ENCODE measurements at places on chromosomes 12 and 14. TPM values are rescaled to one million over a fixed set of nuclear protein-coding genes. Genes with fewer than 3 reads are reported as not detected.

PDZRN4 gene
- total RNA-seq, result not detected

CD27 gene
- 59.2 TPM for total RNA-seq

DNA sequence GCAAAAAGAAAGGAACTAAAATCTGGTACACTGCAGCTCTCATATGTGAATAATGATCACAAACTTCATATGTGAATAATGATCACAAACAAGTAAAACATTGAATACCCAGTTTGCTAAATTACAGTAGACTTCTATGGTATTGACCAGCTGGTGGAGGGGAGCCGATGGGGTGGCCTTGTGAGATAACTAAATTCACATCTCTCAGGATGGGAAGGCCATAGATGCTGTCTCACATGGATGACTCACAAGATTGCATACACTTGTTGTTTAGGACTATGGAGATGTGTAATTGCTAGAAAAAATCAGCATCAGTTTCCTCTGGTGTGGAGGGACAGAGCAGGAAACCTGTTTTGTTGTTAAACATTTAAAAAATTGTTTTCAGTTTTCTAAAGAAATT is 49.2 kb downstream of the ACACB start:
- no peak overlapping the region for H3K4me3 ChIP-seq
- H3K36me3 ChIP-seq, result peaks cover 29% of the 10 kb centered on the region
- no peak overlapping the region for H3K27ac ChIP-seq
- no peaks in the 10 kb centered on the region for H3K27me3 ChIP-seq
- DNase-seq, result no peak

- no peaks in the 10 kb centered on the region for H3K36me3 ChIP-seq
- H3K27me3 ChIP-seq, result no peaks in the 10 kb centered on the region
- no peaks in the 10 kb centered on the region for H3K4me1 ChIP-seq
- no peak for DNase-seq
- no peak overlapping the region for H3K4me3 ChIP-seq
Measured at GRCh38 chr12:49885118-49885517, 18.6 kb downstream of the FAIM2 start.

GRCh38 chr12:69366796-69367195 is 7.3 kb downstream of the YEATS4 start:
- no peak overlapping the region for H3K27ac ChIP-seq
- no peaks in the 10 kb centered on the region for H3K27me3 ChIP-seq
- H3K4me3 ChIP-seq, result no peak overlapping the region
- no peaks in the 10 kb centered on the region for H3K36me3 ChIP-seq

HCAR3 gene
- 17.3 TPM for total RNA-seq

GRCh38 chr12:32507942-32508320 is 108.6 kb downstream of the FGD4 start:
- H3K4me3 ChIP-seq, result no peak overlapping the region
- H3K4me1 ChIP-seq, result peaks cover 2% of the 10 kb centered on the region
- H3K36me3 ChIP-seq, result no peaks in the 10 kb centered on the region
- H3K27ac ChIP-seq, result peak overlapping the region; percentile 57
- H3K27me3 ChIP-seq, result no peaks in the 10 kb centered on the region

BHLHE41 gene
- 33.4 TPM for total RNA-seq

TAS2R9 gene
- not detected for total RNA-seq

GRCh38 chr12:80268924-80269749 is 169.8 kb downstream of the OTOGL start:
- H3K36me3 ChIP-seq, result no peaks in the 10 kb centered on the region
- DNase-seq, result no peak
- no peaks in the 10 kb centered on the region for H3K4me1 ChIP-seq
- no peak overlapping the region for H3K4me3 ChIP-seq
- H3K27ac ChIP-seq, result no peak overlapping the region

- no peak overlapping the region for H3K4me3 ChIP-seq
- no peak for DNase-seq
- H3K36me3 ChIP-seq, result no peaks in the 10 kb centered on the region
- H3K27me3 ChIP-seq, result no peaks in the 10 kb centered on the region
- no peak overlapping the region for H3K27ac ChIP-seq
Measured at GRCh38 chr12:42582498-42582897, 7.0 kb downstream of the PRICKLE1 start.

TMEM121 gene
- total RNA-seq, result 5.8 TPM

GRCh38 chr12:44509471-44509870 is 366.6 kb downstream of the NELL2 start:
- no peak overlapping the region for H3K27ac ChIP-seq
- no peaks in the 10 kb centered on the region for H3K27me3 ChIP-seq
- DNase-seq, result no peak
- no peaks in the 10 kb centered on the region for H3K4me1 ChIP-seq

ITGB7 gene
- total RNA-seq, result 68.3 TPM

SSTR1 gene
- 0.17 TPM for total RNA-seq

- DNase-seq, result no peak
- H3K4me3 ChIP-seq, result no peak overlapping the region
- H3K4me1 ChIP-seq, result peaks cover 10% of the 10 kb centered on the region
- H3K27me3 ChIP-seq, result no peaks in the 10 kb centered on the region
- no peaks in the 10 kb centered on the region for H3K36me3 ChIP-seq
- no peak overlapping the region for H3K27ac ChIP-seq
Measured at GRCh38 chr14:31229638-31230572, 22.3 kb upstream of the HECTD1 start.

DNA sequence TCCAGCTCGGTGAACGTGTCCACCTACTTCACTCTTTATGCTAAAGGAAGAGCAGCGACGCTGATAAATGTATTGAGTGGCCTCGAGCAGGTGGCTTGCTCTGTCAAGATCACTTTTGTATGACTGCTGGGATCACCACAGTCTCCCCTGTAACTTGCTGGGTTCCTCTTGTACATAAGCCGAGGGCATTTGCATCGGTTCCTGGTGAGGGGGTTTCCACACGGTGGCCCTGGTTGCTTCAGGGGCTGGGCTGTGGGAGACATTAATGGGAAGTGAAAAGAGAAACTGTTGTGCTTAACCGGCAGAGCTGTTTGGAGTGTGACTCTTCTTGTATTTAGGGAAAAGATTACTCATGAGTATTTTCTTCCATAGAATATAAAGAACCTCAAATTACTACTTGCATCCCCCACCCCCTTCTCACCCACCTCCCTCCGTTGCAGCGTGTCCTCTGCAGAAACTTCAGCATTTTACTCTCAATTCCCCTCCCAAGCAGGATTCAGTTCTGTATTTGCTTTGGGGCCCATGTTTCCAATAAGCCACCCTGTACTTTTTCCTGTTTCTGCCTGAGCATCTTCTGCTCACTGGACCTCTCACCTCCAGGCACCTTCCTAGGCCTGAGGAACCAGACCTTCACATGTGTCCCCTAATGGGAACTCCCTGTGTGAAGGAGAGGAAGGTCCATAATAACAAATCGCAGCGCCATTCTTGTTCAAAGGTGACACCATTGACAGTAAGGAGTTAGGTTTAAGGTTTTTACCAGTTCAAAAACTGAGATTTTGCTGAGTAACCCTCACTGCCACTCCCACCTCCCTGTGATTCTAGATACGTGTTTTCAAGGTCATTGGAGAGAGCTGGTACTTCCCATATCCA is 187.0 kb downstream of the ETV6 start:
- DNase-seq, result peak; percentile 89
- peaks cover 98% of the 10 kb centered on the region for H3K4me1 ChIP-seq
- H3K27ac ChIP-seq, result peak overlapping the region; percentile 83
- no peaks in the 10 kb centered on the region for H3K27me3 ChIP-seq

SRRM4 gene
- total RNA-seq, result not detected

FKBP4 gene
- total RNA-seq, result 36.8 TPM

DNA sequence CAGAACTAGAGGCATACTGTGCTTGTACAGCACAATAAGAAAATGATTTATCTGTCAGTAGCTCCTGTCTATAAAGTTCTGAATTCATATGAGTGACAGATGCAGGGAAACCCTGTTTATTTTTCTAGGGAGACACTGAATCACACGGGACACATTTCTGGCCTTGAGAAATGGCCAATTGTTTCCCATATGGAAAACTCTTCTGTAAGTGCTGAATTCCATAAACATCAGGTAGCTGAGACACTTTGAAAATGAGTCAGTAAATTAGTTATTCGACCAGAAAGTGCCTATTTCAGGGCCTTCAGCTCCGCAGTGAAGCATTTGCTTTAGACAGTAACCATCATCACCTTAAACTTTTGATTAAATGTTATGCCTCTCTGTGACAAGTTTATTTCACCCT is 184.4 kb downstream of the TMEM132D start:
- no peak for DNase-seq
- H3K4me1 ChIP-seq, result no peaks in the 10 kb centered on the region
- H3K27me3 ChIP-seq, result no peaks in the 10 kb centered on the region

GRCh38 chr12:58252914-58253313 is 311.5 kb downstream of the ATP23 start:
- no peak overlapping the region for H3K27ac ChIP-seq
- no peaks in the 10 kb centered on the region for H3K27me3 ChIP-seq
- no peaks in the 10 kb centered on the region for H3K4me1 ChIP-seq
- H3K36me3 ChIP-seq, result no peaks in the 10 kb centered on the region

GRCh38 chr12:104752881-104753280 is 205.2 kb downstream of the SLC41A2 start:
- peaks cover 47% of the 10 kb centered on the region for H3K4me1 ChIP-seq
- H3K27me3 ChIP-seq, result no peaks in the 10 kb centered on the region
- DNase-seq, result no peak
- H3K36me3 ChIP-seq, result peaks cover 14% of the 10 kb centered on the region

GARIN6 gene
- total RNA-seq, result not detected

GRCh38 chr12:72271451-72272090 is 599 bp upstream of the TRHDE start:
- peak overlapping the region; percentile 71 for H3K4me3 ChIP-seq
- peak; percentile 50 for DNase-seq
- peaks cover 63% of the 10 kb centered on the region for H3K27me3 ChIP-seq
- no peaks in the 10 kb centered on the region for H3K36me3 ChIP-seq

DNA sequence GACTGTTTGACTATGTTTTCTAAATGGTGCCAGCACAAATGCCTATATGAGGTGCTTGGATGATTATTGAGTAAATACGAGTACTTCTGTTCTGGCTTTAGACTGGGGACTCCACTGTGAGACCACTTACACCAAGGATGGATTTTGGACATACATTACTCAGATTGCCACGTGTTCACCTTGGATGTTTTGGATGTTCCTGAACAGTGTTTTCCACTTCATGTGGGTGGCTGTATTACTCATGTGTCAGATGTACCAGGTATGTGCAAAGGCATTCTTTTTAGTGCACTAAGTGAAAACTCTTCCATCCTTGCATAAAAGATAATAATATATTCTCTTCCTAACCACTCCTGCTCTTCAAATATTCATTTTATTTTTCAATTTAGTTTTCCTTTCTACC is 30.7 kb downstream of the CSRP2 start:
- no peaks in the 10 kb centered on the region for H3K4me1 ChIP-seq
- DNase-seq, result no peak
- peaks cover 24% of the 10 kb centered on the region for H3K36me3 ChIP-seq
- H3K27ac ChIP-seq, result no peak overlapping the region

DNA sequence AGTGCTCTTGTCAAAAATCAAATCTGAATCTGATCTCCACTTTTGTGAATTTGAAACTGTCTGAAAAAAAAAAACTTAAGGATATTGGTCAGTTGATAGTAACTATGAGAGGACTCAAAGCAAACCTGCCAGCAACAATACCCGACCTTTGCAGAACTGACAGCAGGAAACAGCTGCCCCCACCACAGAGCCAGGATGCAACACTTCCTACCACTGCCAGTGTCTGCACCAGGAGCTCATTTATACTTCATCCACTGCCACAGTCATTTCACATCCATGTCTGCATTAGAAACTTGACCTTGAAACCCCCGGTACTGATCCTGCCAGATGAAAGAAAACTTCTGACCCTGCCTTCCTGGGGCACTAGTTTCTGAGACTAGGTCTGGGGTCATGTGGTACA is 27.4 kb upstream of the RXYLT1 start:
- no peaks in the 10 kb centered on the region for H3K27me3 ChIP-seq
- no peaks in the 10 kb centered on the region for H3K36me3 ChIP-seq
- no peak overlapping the region for H3K27ac ChIP-seq
- no peak overlapping the region for H3K4me3 ChIP-seq
- H3K4me1 ChIP-seq, result no peaks in the 10 kb centered on the region

PLEKHG7 gene
- 3.2 TPM for total RNA-seq

DNA sequence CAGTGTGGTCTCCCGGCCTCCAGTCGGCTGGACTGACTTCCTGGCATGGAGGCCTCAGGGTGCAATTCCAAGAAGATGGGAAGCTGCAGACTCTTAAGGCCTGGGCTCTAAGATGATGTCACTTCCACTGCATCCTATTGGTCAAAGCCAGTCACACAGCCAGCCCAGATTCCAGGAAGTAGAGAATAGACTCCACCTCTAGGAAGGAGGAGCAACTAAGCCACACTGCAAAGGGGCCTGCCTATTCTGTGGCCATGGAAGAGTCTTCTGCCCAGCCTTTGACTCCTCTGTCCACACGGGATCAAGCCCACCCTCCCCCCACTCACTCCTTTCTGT is 103.9 kb upstream of the RFLNA start:
- no peaks in the 10 kb centered on the region for H3K36me3 ChIP-seq
- no peaks in the 10 kb centered on the region for H3K27me3 ChIP-seq
- H3K4me1 ChIP-seq, result peaks cover 12% of the 10 kb centered on the region
- H3K27ac ChIP-seq, result no peak overlapping the region

- no peaks in the 10 kb centered on the region for H3K4me1 ChIP-seq
- H3K36me3 ChIP-seq, result no peaks in the 10 kb centered on the region
- H3K27ac ChIP-seq, result no peak overlapping the region
- no peaks in the 10 kb centered on the region for H3K27me3 ChIP-seq
- H3K4me3 ChIP-seq, result no peak overlapping the region
Measured at GRCh38 chr12:128914908-128915563, 61.8 kb downstream of the GLT1D1 start.

DCP1B gene
- total RNA-seq, result 11.1 TPM

- peaks cover 24% of the 10 kb centered on the region for H3K36me3 ChIP-seq
- no peak overlapping the region for H3K4me3 ChIP-seq
- DNase-seq, result no peak
- H3K4me1 ChIP-seq, result peaks cover 15% of the 10 kb centered on the region
- no peak overlapping the region for H3K27ac ChIP-seq
- no peaks in the 10 kb centered on the region for H3K27me3 ChIP-seq
Measured at GRCh38 chr12:121404734-121405133, 4.8 kb downstream of the RNF34 start.

GRCh38 chr12:19129122-19129485 is 429 bp upstream of the PLEKHA5 start:
- peak overlapping the region; percentile 83 for H3K27ac ChIP-seq
- no peak for DNase-seq
- no peaks in the 10 kb centered on the region for H3K27me3 ChIP-seq
- peak overlapping the region; percentile 79 for H3K4me3 ChIP-seq
- H3K4me1 ChIP-seq, result peaks cover 3% of the 10 kb centered on the region
- H3K36me3 ChIP-seq, result no peaks in the 10 kb centered on the region

- peak overlapping the region; percentile 78 for H3K27ac ChIP-seq
- H3K36me3 ChIP-seq, result peaks cover 95% of the 10 kb centered on the region
- no peaks in the 10 kb centered on the region for H3K27me3 ChIP-seq
- DNase-seq, result no peak
- no peaks in the 10 kb centered on the region for H3K4me1 ChIP-seq
- H3K4me3 ChIP-seq, result no peak overlapping the region
Measured at GRCh38 chr12:131984334-131984733, 34.6 kb downstream of the EP400 start.

GRCh38 chr14:20515846-20516245 is 10.5 kb downstream of the RNASE10 start:
- DNase-seq, result no peak
- H3K4me1 ChIP-seq, result peaks cover 7% of the 10 kb centered on the region
- no peak overlapping the region for H3K27ac ChIP-seq
- no peak overlapping the region for H3K4me3 ChIP-seq
- H3K27me3 ChIP-seq, result no peaks in the 10 kb centered on the region

GRCh38 chr12:49564686-49565405 is 3.1 kb downstream of the MCRS1 start:
- H3K4me3 ChIP-seq, result no peak overlapping the region
- no peak overlapping the region for H3K27ac ChIP-seq
- peaks cover 66% of the 10 kb centered on the region for H3K36me3 ChIP-seq
- peaks cover 26% of the 10 kb centered on the region for H3K4me1 ChIP-seq
- H3K27me3 ChIP-seq, result no peaks in the 10 kb centered on the region

RFC5 gene
- 11.8 TPM for total RNA-seq

SIRT4 gene
- total RNA-seq, result 1.1 TPM

GRCh38 chr14:56963381-56963780 is 153.1 kb upstream of the OTX2 start:
- no peak overlapping the region for H3K27ac ChIP-seq
- no peaks in the 10 kb centered on the region for H3K27me3 ChIP-seq
- H3K4me3 ChIP-seq, result no peak overlapping the region

Measured in spleen (tissue), 13 donors.